ENCODE measurements at places on chromosomes 16 and 17. TPM values are rescaled to one million over a fixed set of nuclear protein-coding genes. Genes with fewer than 3 reads are reported as not detected.

The PIMREG gene
- total RNA-seq, result 16.9 TPM

The CA7 gene
- total RNA-seq, result 0.12 TPM

The SAT2 gene
- 27.4 TPM for total RNA-seq

The CCL14 gene
- total RNA-seq, result not detected

The NPIPA8 gene
- total RNA-seq, result 0.43 TPM

The SYT17 gene
- not detected for total RNA-seq

The USP10 gene
- 108 TPM for total RNA-seq

The EXOSC6 gene
- total RNA-seq, result 22.3 TPM

The SYNGR3 gene
- total RNA-seq, result 12.4 TPM

The GINS2 gene
- 66.9 TPM for total RNA-seq

The TBC1D3K gene
- not detected for total RNA-seq

The VPS9D1 gene
- 2.9 TPM for total RNA-seq

The WFIKKN1 gene
- 0.07 TPM for total RNA-seq

The KRTAP2-3 gene
- total RNA-seq, result not detected

The CCDC144A gene
- 5.4 TPM for total RNA-seq

The TPSB2 gene
- not detected for total RNA-seq

The SCN4A gene
- total RNA-seq, result 0.75 TPM

The HOXB6 gene
- 0.22 TPM for total RNA-seq

The CEP295NL gene
- total RNA-seq, result not detected

The GPR142 gene
- total RNA-seq, result not detected

The PLSCR3 gene
- total RNA-seq, result 87.0 TPM

The TADA2A gene
- 35.8 TPM for total RNA-seq

The NME2 gene
- 790 TPM for total RNA-seq

The NUTF2 gene
- 141 TPM for total RNA-seq

The MPV17L gene
- total RNA-seq, result not detected

The COPZ2 gene
- 6.2 TPM for total RNA-seq

The KCTD5 gene
- 61.8 TPM for total RNA-seq

The KNOP1 gene
- 24.3 TPM for total RNA-seq

The SLC13A2 gene
- not detected for total RNA-seq

The CYLD gene
- total RNA-seq, result 133 TPM

The GP1BA gene
- total RNA-seq, result not detected

The KRTAP4-9 gene
- total RNA-seq, result not detected

The EVPLL gene
- not detected for total RNA-seq

The KRTAP1-5 gene
- total RNA-seq, result not detected

The CHST6 gene
- not detected for total RNA-seq

The TBC1D3I gene
- total RNA-seq, result not detected

Data from activated CD4-positive, alpha-beta memory T cell treated with anti-CD3 and anti-CD28 coated beads for 36 hours (primary cell).